ENCODE measurements at places on chromosomes 7 and 10.

DNA sequence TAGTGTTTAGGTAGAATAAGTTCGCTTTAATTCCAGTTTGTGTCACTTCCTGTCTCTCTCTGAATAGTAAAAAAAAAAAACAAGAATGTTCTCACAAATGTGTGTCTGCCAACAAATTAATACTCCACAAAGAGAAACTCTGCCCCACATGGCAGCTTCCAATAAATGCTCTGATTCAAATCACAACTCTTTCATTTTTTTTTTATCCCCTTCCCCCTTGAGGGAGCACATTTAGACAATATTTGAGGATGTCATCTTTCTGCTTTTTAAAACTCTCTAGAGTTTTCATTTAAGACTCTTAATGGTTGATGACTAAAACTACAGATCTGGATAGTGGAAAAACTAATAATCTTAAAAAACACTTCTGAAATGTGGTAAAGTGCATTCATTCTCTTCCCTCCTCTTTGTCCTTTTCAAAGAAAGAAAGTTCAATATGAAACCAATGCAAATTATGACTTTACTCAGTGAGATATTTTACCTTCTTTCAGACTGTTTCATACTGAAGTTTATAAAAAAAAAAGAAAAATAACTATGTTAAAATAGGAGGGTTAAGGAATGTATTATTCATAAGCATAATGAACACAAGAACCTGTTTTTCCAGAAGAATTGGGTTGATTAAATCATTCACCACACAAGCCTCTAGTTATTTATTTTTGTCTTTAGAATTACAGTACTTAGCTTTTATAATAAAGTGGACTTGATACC lies 42.3 kb downstream of the ARID5B start:
- no peak for DNase-seq

DNA sequence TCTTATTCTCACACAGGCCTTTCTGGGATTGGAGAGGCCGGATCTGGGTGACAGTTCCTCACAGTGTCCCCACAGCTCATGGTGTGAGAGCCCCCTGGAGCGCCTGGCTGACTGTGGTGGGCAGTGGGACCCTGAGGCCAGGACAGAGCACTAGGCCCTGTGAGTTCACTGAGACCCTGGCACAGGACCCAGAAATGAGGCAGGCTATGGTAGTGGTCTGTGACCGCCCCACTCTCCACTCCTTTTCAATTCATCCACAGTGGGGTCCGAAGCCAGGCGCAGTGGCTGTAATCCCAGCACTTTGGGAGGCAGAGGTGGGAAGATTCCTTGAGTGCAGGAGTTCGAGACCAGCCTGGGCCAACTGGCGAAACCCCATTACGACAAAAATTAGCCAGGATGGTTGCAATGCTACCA lies 95.9 kb upstream of the TNRC18 start:
- DNase-seq = no peak

GRCh38 chr10:43002596-43002995 lies 74.3 kb upstream of the RET start:
- no peak for DNase-seq

GRCh38 chr7:30828591-30828990 lies 57.4 kb downstream of the MINDY4 start:
- no peak for DNase-seq

GRCh38 chr10:34347131-34347530 lies 468.0 kb downstream of the PARD3 start:
- no peak for DNase-seq

DNA sequence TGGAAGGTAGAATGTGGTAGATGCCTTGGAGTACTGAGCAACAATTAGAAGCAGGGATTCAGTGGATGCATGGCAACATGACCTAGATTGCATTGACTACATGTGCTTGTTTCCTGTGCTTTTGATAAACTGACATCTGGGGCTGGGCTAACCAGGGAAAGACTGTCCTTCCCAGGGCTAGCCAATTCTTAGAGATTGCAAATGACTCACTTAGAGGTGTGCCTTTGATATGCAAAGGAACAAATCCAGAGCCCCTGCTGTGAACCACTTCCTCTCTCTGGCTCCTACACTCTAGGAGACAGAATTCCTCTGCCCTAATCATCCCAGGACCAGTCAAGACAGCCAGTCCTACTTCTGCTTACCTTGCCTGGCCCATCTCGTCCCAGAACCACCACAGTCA lies 651.5 kb downstream of the LRMDA start:
- DNase-seq = no peak

DNA sequence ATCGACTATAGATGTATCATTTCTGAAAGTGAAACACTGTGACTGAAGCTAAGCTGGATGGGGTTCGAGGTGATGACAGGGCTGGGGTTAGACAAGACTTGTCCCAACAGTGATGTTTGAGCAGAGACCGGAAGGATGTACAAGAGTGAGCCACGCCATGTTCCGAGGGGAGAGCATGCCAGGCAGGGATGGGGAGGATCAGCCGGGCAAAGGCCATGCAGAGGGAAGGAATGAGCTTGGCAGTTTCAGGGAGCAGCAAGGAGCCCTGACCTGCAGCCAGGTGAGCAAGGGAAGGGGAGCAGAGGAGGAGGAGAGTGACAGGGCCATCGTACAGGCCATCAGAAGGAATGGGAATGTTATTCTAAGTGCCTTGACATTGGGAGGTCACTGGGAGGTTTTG lies 114.9 kb upstream of the GPR26 start:
- no peak for DNase-seq

- DNase-seq = no peak
Observed at GRCh38 chr10:17512341-17513001, 58.1 kb upstream of the ST8SIA6 start.

DNA sequence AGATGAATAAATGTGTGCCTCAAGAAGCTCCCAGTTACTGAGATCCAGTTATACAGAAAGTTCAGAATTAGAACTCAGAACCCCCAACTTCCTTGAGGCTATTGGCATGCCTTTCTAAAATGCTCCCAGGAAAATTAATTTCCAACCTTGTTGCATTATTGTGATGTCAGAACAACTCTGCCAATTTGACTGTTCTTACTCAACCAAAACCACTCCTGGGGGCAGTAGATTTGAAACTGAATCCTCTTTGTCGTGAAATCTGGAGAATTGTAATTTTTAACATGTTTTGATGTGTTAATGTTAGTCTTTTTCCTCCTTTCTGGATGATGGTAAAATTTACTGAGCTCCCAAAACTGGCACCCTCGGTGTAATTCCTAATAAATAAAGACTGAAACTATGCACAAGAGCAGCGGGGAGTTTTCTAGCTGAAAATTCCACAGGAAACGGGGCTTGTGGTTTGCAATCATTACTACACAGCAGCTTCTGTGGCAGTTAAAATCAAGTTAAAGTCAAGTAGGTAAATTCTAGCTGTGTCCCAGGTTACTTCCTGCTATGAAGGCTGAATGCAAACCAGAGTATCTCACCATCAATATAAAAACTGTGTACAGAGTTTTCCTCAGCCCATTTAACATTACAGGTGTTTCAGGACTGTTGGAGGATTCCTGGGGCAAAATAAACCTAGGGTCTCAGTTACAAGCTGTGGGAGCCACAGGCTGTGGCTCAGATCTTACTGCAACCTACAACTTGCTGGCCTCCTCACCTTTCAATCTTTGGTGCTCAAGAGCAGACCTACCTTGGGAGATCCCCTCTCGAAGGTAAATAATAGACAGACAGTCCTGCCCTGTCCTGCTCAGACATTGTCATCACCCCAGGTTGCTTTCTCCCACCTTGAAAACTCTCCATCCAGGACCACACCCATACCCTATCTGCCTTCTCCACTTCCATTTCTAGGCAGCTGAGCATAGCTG lies 156.3 kb upstream of the KMT2E start:
- no peak for DNase-seq

GRCh38 chr10:61148451-61148850 lies 204.5 kb upstream of the RHOBTB1 start:
- DNase-seq = no peak

GRCh38 chr10:22002591-22003176 lies 846 bp downstream of the DNAJC1 start:
- DNase-seq = no peak

GRCh38 chr7:158325530-158326381 lies 261.9 kb downstream of the PTPRN2 start:
- DNase-seq = no peak
